Effector memory CD8-positive, alpha-beta T cell (primary cell): ENCODE measurements at places on chromosomes 2 and 18.

GRCh38 chr2:30184035-30184434, 37.2 kb downstream of the YPEL5 start:
- DNase-seq = no peak

- no peak for DNase-seq
Observed at GRCh38 chr2:120396861-120397811, 51.2 kb downstream of the INHBB start.

DNA sequence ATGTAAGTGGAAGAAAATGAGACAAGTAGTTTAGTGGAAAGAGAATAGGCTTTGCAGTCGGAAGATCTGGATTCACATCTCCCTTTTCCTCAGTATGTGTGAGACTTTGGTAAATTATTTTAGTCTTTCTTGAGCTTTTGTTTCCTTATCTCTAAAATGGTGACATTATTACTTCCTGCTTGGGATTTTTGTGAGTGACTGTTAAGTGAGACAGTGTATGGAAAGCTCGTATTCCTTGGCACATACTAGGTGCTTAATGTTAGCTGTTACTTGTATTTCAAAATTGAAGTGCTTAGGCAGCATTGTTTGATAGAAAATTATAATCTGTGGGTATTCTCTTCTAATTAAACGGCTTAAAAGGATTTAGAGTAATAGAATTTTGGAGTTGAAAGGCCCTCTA, 2.0 kb downstream of the ZNF638 start:
- no peak for DNase-seq

- no peak for DNase-seq
Observed at GRCh38 chr2:44716131-44716530, 225.4 kb upstream of the SIX3 start.

DNA sequence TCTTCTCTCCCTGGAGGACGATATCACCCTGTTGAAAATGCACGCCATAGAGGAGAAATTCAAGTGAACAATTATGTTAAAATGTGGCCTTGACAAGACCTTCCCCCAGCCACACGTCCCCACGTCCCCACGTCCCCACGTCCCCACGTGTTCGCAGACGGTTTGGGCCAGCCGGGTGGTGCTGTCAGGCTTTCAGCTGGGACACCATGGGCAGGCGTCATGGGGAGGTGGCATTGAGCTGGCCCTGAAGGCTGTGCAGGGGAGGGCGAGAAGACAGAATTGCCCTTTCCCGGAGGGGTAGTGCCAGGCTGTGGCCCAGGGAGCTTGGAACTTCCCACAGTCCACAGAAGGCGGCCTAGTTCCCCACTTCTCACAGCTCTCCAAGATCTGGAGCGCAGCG, 240.7 kb upstream of the RAB6C start:
- DNase-seq = no peak

DNA sequence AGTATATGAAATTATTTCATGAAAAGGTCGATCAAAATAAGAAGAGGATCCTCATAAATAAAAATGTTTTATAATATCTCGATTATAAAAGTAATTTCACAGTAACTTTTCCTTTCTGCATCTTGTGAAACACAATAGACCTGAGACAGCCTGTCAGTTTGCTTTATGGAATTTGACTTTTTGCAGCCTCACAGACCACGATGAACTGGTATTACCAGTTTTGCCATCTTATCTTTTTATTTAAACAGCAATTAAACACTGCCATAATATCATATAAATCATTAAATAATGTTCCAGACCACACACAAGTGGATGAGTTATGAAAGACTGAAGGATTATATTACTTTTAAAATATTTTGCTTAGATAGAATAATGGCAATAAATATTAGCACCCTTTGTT, 10.7 kb upstream of the GALNT3 start:
- no peak for DNase-seq

GRCh38 chr2:183292028-183292427, 167.8 kb downstream of the NUP35 start:
- no peak for DNase-seq

- no peak for DNase-seq
Observed at GRCh38 chr2:48929571-48930301, 174.2 kb upstream of the LHCGR start.

GRCh38 chr18:48982266-48982665, 31.5 kb upstream of the SMAD7 start:
- no peak for DNase-seq

DNA sequence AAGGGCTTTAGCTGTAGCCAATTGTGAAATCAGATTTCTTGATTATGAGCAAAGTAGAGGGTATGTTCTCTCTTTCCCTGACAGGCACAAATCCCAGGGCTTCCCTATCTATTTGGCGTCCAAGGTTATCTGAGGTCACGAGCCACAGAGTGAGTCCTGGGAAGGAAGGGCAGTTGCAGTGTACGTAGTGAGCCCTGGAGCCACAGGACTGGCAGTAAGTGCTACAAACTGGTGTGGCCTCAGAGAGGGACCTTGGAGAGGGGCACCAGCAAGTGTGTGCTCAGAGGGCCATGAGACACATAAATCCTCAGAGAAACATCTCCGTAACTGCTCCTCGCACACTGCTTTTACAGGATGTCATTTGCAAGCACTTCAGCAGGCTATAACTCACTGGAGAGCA, 115.5 kb upstream of the SH3BP4 start:
- no peak for DNase-seq
